Omental fat pad (tissue), 4 donors: ENCODE measurements at places on chromosomes 2 and 18.

DNA sequence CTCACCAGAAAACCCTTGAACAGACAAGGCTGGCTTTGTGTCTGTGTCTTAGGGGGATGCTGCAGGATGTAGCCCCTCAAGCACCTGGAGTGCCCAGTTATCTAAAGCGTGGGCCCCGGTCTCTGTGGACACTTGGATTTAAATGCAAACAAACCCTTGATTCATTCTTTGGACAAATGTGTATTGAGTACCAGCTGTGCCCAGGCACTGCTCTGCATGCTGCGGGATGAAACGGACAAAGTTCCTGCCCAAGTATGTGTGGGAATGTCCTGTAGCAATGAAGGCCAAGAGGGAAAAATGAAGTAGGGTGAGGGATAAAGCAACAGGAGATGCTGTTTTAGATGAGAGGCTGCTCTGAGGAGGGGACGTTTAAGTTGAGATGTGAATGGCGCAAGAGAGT is 53.9 kb downstream of the BOLA3 start:
- no peak for DNase-seq

DNA sequence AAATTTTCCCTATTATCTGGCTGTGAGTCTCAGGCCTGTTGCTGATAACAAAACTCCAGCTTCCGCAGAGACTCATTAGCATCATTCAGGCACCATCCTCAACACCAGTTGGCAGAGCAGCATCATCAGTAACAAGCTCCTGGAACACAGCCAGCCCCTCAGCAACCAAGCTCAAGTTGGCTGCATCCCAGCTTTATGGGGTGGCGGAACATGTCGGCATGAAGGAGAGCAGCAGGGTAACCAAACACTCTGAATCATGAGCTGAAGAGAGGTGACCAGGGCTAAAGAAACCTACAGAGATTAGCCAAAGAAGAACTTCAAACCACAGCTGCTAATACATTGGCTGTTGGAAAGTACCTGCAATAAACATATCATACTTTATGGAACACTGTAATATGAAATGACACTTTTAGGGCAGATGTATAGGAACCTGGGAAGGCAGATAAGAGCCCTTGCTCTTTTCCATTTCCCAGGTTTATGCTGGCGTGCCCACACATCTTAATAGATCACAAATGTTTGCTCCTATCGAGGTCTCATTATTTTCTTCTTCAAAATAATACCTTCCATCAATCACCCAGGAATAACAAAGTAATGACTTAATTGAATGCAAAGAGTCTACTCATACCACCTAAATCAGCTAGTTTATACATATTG is 63.8 kb downstream of the PDE11A start:
- DNase-seq, result no peak

GRCh38 chr2:75403991-75404428 is 156.7 kb downstream of the EVA1A start:
- DNase-seq, result no peak

GRCh38 chr2:66364495-66365333 is 70.2 kb upstream of the MEIS1 start:
- DNase-seq, result no peak

DNA sequence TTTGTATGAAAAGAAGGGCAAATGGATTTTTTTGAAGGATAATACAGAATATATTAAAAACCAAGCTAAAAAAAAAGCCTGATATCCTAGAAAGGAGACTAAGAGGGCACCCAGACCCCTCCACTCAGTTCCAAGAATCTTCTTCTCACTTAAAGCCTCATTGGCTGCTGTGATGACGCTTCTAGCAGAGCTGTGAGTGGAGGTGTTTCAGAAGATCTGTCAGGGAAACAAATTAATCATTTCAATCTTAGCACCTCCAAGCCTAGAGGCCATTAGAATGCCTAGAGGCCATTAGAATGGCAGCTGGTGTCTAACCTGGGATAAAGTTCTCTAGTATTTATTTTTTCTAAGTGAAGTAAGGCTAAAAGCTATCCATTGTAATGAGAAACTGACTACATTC is 164.2 kb upstream of the TMEM200C start:
- no peak for DNase-seq

GRCh38 chr2:73253901-73254300 is 19.8 kb downstream of the CCT7 start:
- no peak for DNase-seq

DNA sequence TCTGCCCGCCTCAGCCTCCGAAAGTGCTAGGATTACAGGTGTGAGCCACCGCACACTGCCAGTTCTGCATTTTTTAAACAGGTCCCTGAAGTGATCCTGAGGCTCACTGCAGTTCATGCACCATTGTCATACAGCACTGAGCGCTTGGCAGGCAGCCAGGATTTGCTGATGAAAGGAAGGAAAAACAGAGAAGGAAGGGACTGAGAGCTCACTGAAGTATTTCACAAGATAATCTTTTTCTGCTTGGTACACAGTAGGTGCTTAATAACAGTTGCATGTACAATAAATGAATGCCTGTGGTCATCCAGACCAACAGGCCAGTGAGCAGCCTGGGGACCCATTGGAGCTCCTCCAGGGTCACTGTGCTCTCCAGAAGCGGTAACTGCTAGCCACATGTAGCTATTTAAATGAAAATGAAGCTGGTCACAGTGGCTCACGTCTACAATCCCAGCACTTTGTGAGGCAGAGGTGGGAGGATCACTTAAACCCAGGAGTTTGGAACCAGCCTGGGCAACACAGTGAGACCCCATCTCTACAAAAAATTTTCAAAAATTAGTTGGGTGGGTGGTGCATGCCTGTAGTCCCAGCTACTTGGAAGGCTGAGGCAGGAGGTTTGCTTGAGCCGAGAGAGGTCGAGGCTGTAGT is 33.1 kb upstream of the SMAD7 start:
- no peak for DNase-seq

GRCh38 chr18:29157057-29157780 is 980.3 kb upstream of the CDH2 start:
- DNase-seq, result no peak

GRCh38 chr2:28801726-28802125 is 8.9 kb upstream of the SPDYA start:
- no peak for DNase-seq

- no peak for DNase-seq
Observed at GRCh38 chr2:168255866-168256265, 8.5 kb upstream of the STK39 start.

DNA sequence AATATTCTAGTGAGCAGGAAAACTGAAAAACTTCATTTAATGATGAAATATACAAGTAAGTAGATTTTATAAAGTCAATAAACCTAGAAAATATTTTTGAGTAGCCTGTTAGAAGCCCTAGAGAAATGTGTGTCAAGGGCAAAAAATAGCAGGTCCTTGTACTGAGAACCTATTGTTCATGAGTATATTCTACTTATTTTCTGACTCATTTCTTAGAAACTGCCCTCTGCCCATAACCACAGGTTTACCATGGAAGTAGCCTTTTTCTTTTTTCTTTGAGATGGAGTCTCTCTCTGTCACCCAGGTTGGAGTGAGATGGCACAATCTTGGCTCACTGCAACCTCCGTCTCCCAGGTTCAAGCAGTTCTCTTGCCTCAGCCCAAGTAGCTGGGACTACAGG is 19.4 kb upstream of the SELENOI start:
- DNase-seq, result no peak

- DNase-seq, result no peak
Observed at GRCh38 chr2:176521878-176522670, 252.8 kb downstream of the MTX2 start.

DNA sequence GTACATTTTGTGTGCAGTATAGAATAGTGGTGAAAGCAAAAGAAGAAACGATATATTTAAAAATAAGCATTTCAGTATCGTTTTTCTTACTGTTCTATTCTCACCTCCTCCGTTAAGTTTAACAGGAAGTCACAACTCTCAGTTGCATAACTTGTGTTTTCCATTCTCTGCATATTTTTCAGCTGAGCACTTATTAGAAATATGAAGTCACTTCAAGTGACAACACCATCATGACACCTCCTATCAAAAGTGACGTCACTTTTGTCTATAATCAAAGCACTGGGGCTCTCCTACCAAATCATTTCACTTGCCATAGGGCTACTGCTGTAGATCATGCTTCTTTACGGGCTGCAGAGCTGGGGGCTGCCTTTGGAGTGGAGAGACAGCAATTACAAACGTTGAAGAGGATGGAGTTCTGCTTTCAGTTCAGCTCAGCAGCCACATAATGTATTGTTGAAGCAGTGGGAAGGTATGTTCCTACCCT is 36.3 kb downstream of the STAT4 start:
- DNase-seq, result no peak

- DNase-seq, result no peak
Observed at GRCh38 chr2:165522719-165523118, 53.2 kb downstream of the CSRNP3 start.

DNA sequence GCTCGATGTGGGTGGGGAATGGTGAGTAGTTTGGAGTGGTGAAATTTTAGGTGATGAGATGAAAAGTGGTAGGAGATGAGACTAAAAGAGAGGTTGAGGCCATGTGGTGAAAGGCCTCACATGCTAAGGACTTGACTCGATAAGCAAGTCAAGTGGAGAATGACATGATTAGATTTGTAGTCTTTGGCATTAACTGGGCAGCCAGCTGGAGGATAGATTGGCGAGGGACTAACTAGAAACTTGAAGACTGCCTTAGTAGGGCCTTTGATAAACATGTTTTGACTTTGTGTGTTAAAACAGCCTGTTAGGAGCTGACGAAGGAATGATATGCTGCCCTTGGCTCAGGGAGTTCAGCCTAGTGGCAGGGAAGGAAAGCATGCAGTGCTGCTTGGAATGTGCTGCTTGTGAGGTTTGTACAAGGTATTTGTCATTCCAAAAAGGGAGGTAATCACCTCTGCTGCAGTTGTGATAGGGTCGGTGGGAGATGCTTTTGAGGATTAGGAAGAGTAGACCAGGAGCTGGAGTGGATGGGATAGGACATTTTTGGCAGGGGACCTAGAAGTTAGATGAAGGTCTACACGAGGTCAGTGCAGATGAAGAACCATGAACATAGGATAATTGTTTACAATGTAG is 22.0 kb downstream of the PHLPP1 start:
- DNase-seq, result no peak

- DNase-seq, result no peak
Observed at GRCh38 chr2:173970516-173970924, 5.3 kb upstream of the SP3 start.

- no peak for DNase-seq
Observed at GRCh38 chr2:101678379-101678778, 19.1 kb upstream of the MAP4K4 start.

- no peak for DNase-seq
Observed at GRCh38 chr18:22318745-22319407, 98.8 kb downstream of the CTAGE1 start.

DNA sequence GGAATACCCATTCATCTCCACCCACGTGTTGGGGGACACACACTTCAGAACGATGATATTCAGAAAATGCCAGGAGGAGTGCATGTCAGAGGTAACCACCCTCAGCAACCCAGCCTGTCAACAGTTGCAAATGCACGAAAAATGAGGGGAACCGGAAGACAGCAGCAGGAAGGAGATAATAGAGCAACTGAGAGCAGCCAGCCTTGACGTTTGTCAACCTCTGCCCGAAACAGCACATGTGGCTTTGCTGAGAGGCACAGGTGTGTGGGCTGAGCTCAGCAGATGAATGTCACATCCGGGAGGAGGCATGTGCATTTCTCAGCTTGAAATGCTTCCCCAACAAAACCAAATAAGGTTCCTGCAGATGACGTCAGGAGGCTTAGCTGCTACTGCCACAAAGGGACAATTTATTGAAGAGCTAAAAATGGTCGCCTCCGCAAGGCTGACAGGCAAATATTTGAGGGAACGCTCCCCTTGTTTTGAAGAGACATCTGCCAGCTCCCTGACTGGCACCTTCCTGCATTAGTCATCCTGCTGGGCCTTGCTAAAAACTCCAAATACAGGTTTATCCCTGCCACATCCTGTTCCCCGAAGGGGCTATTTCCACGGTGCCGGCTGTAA is 419.0 kb downstream of the NBAS start:
- DNase-seq, result no peak

GRCh38 chr18:48472610-48473009 is 63.4 kb upstream of the ZBTB7C start:
- no peak for DNase-seq

DNA sequence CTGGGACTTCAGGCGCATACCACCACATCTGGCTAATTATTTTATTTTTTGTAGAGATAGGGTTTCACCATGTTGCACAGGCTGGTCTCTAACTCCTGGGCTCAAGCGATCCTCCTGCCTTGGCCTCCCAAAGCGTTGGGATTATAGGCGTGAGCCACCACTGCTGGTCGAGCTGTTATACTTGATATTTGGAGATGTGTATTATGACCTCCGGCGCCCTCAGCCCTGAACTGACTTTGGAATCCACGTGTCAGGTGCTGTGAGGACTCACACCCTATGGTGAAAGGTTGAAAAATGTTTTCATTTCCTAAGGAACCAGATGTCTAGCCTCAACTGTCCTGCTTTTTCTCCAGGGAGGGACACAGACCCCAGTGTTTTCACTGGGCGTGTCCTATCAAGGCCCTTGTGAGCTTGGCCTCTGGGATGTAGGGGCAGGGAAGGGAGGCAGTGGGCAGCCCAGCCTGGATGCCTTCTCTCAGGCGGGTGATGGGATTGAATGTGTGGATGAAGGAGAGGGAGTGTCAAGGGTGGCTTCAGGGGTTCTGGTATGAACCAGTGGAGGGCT is 56.4 kb upstream of the HAAO start:
- no peak for DNase-seq

DNA sequence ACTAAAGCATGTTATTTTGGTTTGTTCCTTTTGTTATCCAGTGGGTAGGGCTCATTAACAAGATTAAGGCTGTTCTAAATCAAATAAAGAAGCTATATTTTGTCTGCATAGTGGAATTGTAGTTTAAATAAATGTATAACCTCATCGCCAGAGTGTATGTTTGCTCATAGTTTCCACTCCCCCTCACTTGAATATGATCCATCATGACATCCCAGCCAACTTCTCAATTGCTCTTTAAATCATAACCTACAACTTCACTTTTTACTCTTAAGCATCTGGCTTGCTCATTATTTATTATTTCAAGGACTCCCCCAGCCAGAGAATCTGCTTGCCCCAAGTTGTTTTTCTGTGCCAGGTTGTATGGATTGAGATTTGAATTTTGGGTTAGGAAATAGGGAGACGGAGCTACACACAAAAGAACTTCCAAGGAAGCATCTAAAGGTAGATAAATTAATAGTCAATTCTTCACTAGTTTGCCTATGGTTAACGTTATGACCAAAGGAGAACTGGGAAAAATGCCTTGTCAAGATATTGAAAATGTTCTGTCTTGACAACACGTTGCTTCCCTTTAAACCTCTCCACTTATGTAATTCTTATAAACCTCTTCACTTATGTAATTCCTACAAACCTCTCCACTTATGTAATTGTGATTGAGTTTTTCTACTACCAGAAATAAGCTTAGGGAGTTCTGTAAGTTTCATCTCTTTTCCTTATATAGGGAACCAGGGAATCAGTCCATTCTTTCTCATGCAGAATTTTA is 55.4 kb upstream of the UPP2 start:
- no peak for DNase-seq

DNA sequence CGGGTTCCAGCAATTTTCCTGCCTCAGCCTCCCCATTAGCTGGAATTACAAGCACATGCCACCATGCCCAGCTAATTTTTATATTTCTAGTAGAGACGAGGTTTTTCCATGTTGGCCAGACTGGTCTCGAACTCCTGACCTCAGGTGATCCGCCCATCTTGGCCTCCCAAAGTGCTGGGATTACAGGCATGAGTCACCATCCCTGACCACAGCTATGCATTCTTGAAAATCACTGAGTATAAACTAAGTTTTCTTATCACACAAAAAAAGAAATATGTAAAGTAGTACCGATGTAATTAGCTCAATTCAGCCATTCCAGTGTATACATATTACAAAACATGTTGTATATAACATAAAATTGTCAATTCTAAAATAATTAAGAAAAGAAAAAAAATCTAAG is 232.7 kb downstream of the MBD2 start:
- DNase-seq, result no peak
